Ammon's horn (tissue), 1 donor: ENCODE measurements at places on chromosomes 3 and 15.

DNA sequence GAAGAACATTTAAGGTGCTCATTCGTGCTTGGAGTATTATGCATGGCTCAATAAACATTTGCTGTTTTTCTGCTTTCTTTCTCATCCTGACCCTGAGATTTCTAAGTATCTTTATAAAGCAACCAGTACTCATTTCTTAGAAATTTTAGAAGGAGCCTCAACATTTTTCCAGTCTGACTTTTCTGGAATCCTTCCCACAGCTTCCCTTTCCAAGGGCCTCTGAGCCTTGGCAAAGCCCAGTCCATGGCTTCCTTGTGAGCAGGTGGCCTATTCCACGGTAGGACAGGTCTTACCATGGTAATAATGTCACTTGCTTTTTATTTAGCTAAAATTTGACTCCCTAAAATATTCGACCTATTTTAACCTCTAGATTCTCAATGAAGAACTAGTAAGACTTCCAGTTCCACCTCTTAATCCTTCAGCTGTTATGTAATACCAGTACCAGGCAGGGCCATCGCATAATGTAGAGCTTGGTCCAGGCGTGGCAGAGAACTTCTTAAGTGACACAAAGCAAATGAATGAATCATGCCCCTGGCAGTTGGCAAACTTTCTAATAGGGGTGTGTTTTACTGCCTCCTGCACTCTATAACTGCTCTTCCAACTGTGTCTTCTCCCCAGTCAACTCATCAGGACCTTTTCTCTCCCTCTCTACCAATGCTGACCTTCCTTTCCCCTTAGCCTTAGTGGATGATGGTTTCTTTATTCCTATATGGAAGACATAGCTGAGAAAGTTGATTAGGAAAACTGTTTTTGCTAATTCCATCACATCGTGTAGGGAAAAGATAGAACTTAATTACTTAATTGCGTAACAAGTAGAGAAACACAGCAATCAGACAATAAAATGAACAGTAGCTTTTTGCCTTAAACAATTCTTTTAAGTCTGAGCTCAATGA, 894 bp upstream of the TM4SF4 start:
- DNase-seq, result no peak

DNA sequence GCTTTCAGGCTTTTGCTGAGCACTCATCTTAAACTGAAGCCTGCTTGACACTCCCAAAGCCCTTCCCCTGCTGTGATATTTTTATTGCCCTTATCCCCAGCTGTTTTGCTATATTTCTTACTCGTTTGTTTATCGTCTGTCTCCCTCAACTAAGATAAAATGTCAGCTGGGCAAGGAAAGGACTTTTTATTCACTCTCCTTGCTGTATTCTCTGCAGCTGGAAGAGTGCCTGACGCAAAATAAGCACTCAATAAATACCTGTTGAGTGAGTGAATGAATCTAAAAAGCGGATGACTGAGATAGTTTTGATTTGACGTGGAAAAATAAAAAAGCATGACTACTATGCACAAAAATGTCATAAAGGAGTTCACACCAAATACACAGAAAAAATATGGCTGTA, 84.8 kb upstream of the POMGNT2 start:
- DNase-seq, result no peak

GRCh38 chr3:97821774-97822358, at the start of gene CRYBG3:
Gene CRYBG3 (plus strand): TSS chr3:97822011. CDS start chr3:97822207, 196 bp downstream.
- peak; percentile 91 for DNase-seq

- no peak for DNase-seq
Observed at GRCh38 chr3:150737874-150738679, 24.9 kb downstream of the SIAH2 start.

GRCh38 chr3:71684046-71684756, 41.0 kb downstream of the EIF4E3 start:
- DNase-seq, result no peak
